ENCODE measurements at places on chromosomes 12 and 14. TPM values are rescaled to one million over a fixed set of nuclear protein-coding genes. Genes with fewer than 3 reads are reported as not detected.

GRCh38 chr12:105423921-105424320 is 93.4 kb downstream of the C12orf75 start:
- no peak for DNase-seq

GRCh38 chr12:63782466-63782865 is 2.8 kb downstream of the RXYLT1 start:
- DNase-seq = no peak

DNA sequence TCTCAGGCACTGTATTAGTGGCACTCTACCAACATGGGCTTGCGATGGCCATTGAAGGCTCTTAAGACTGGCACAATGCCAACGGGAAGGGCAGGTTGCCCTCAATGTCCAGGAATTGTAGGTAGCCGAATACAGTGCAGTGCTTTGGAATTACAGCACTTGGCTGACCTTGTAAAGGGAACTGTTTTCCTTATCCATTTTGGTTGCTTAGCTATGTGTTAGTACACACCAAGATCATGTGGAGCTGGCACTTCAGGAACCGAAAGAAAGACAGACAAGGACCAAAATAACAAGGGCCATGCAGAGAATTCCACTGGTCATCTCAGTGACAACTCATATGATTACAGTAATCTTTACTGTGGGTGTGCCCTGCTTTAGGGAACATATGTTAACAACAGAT is 72.7 kb downstream of the DYRK2 start:
- no peak for DNase-seq

GRCh38 chr14:88749139-88749538 is 43.6 kb downstream of the EML5 start:
- DNase-seq = no peak

- no peak for DNase-seq
Observed at GRCh38 chr14:84074626-84075025, 1455.3 kb upstream of the FLRT2 start.

DNA sequence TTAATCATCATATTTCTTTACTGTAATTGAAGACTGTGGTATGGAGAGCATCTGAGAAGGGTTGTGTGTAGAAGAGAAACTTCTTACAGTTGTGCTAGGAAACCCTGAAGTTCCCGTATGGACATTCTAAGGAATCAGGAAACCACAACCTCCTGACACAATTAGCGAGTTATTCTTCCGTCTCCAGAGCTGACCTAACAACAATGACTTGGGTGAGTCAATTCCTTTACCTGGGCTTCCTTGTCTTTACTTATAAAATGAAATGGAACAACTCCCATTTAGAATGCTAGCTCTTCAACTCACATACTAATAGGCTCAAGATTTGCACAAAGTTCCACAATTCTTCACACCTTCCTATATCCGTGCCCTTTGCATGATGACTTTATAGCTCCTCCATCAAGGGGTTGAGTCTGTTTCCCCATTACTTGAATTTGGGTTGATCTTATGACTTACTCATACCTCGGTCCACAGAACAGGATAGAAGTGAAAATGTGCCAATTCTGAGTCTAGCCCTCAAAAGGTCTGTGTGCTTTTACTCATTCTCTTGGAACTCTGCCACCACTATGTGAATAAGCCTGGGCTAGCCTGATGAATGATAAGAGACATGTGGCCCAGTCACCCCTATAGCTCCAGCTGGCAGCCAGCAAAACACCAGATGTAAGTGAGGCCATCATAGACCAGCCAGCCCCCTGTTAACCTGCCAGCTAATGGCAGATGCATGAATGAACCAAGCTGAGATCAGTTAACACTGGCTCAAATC is 459.4 kb downstream of the ETNK1 start:
- DNase-seq = no peak

Gene TTC9
- 10.9 TPM for polyA plus RNA-seq

DNA sequence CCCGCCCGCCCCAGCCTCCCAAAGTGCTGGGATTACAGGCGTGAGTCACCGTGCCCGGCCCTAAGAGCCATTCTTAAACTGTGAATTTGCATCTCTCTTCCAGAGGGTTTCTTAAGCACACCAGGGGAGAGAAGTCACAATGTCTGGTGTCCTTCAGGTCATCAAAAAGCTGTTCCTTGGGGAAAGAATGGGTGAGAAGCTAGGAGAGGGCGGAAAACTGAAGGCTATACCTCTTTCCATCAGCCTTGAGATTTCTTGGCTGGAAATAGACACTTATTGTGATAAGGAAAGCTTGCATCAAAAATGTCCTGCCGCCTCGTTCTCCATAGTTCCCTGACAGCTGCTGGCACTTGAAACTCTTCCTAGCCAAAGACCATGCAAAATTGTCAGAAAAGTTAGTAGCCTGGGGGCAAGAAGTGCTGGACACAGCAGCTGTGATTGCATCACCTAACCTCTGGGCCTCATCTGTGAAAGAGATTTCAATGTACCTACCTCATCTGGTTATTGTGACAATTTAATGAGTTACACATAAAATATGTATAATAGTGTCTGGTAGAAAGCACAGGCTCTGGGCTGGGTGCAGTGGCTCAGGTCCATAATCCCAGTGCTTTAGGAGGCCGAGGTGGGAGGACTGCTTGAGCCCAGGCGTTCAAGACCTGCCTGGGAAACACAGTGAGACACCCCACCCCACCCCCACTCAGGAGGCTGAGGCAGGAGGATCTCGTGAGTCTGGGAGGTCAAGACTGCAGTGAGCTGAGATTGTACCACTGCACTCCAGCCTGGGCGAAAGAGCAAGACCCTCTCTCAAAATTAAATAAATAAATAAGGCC is 9.7 kb upstream of the UBC start:
- DNase-seq = no peak

GRCh38 chr12:127425474-127425873 is 841.5 kb upstream of the TMEM132C start:
- DNase-seq = no peak

DNA sequence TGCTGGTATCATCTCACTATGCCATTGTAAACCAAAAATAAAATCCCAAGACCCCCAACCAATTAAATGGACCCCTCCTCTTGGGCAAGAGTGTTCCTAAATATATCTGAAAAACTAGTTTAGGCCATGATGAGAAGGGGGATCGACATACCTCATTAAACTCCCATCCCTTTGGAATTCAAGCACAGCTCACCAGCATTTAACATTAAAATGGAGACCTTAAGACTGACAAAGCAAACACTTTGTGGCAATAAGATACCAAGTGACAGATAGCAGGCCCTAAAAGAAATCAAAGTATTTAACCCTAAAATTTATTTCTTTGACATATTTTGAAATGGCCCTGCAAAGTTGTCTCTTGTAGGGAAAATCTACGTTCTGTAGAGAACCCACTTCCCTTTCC is 387.9 kb downstream of the KCNH5 start:
- no peak for DNase-seq

DNA sequence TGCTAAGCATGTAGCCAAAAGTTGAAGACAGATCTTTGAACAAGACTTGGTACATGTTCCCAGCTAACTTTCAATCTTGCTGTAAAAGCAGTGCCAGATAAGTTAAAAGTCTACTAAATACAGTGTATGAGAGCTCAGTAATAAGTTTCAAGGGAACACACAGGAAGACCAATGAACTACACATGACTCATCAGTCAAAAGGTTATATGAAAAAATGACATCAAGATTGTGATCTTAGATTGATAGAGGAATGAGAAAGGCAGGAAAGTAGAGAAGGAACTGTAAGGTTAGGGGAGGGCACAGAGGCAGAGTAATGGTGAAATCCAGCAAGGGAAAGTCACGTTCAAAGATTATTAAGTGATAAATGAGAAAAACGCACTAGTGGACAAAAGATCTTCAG is 249.9 kb upstream of the FLRT2 start:
- no peak for DNase-seq

DNA sequence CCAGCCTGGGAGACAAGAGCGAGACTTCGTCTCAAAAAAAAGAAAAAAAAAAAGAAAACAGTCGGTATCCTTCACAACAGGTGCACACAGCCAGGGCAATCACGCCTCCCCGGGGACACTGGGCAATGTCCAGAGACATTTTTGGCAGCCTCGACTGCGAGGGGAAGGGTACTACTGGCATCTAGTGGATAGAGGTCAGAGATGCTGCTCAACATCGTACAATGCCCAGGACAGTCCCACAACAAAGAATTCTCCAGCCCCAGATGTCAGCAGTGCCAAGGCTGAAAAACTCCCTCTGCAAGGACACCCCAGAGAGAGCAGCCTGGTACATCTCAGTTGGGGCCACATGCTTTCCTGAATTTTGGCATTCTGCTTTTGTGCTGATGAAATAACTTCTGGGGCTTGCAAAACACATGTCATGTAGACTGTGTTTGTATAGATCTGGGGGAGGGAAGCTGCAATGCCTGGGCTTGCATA is 21.5 kb downstream of the ALDH2 start:
- no peak for DNase-seq

Gene PLA2G1B
- not detected for polyA plus RNA-seq

- no peak for DNase-seq
Observed at GRCh38 chr12:113647048-113647447, 175.4 kb upstream of the LHX5 start.

Gene MEG3
- 6,363 TPM for polyA plus RNA-seq

DNA sequence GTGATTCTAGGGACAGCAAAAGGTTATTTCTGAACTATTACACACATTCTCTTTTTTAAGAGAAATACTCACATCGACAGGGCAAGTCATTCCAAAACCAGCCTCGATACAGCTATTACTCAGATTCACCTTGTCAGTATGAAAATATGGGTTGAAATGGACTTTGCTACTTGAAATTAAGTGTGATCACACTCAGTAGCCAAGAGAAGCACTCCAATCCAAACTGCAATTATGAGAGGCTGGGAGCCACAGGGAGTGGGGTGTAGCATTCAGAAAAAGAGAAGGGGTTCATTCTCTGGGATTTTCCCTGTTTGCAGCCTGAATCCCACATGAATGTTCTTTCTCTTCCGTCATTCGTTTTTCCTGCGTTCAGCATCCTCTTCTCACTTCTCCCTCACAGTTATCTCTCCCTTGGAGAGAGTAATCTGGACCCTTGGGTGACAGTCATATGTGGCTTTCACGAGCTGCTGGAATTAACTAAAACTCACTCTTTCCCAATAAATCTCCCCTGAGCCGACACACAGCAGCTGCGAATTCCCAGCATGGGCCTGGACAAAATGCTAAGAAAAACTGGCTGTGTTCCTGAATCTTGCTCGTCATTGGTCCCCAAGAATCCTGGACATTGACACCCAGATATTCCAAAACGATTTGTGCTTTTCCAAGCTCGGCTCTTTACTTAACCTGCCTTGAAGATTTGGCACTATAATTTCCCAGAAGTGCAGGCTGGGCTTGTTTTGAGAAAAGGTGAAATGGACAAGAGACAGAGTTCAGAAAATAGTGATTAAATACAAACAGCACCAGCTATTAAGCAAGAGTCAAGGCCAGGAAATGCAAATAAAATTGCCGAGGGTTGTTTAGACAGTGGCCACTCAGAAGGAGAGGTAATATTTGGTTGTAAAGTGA is 199.5 kb upstream of the PLEKHG7 start:
- no peak for DNase-seq

GRCh38 chr14:60346706-60347105 is 97.7 kb downstream of the PPM1A start:
- no peak for DNase-seq

GRCh38 chr12:15179672-15180071 is 41.5 kb downstream of the RERG start:
- DNase-seq = no peak

Gene P2RX7
- polyA plus RNA-seq = 1.0 TPM

GRCh38 chr12:43957732-43958372 is 122.0 kb downstream of the TMEM117 start:
- peak; percentile 34 for DNase-seq

- DNase-seq = no peak
Observed at GRCh38 chr14:49401373-49401772, 184.8 kb downstream of the RPS29 start.

GRCh38 chr14:95286645-95287044 is 33.1 kb downstream of the CLMN start:
- DNase-seq = no peak

Gene SLC39A2
- not detected for polyA plus RNA-seq

GRCh38 chr14:25094171-25094907 is 44.4 kb upstream of the STXBP6 start:
- DNase-seq = no peak

- DNase-seq = no peak
Observed at GRCh38 chr14:89384023-89384422, 33.0 kb downstream of the FOXN3 start.

Gene CARMIL3
- polyA plus RNA-seq = 0.18 TPM

- no peak for DNase-seq
Observed at GRCh38 chr12:12681061-12681765, 14.8 kb downstream of the GPR19 start.

Gene ITPK1
- polyA plus RNA-seq = 14.5 TPM

DNA sequence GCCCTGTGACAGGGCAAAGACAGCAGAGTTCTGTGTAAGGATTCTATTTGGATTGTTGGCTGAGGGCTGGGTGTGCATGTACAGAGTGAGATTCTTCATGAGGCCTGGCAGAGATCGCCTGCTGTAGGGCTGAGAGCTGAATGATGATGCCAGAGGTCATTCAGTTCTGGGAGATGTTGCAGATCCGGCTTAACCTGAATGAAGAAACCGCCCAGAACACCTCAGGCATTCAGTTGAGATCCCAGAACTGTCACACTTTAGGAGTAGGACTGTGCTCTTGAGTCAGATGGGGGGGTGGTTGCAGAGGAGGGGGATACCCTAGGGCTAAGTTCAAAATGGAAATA is 5.8 kb upstream of the EVL start:
- DNase-seq = no peak

- no peak for DNase-seq
Observed at GRCh38 chr12:21543151-21543550, 17.1 kb downstream of the SPX start.

DNA sequence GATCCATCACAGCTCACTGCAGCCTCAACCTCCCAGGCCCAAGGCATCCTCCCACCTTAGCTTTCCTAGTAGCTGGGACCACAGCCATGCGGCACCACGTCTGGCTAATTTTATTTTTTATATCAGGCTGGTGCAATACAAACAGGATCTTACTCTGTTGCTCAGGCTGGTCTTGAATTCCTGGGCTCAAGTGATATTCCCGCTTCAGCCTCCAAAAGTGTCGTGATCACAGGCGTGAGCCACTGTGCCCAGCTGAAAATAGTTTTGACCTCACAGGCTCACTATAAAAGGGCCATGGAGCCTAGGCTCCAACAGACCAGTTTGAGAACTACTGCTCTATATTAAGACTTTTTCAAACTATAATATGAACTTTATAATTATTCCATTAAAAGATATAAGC is 37.3 kb downstream of the SNX6 start:
- DNase-seq = no peak

DNA sequence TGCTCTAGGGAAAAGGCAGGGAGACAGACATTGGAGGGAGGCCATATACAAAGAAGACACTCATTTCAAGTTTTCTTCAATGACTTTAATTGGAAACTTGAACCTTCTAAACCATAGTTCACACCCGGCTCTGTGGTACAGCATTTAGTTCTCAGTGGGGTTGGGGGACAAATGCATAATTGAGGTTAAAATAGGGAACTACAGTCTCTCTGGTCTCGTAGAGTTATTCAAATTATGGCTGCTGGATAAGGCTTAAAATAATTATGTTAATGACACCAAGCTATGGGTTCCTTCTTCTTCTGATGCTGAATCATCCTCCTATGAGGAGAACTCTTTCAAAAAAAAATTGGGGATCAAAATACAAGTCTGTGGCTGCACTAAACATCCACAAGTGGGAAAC is 3.8 kb upstream of the RPAP3 start:
- no peak for DNase-seq

Gene SLC6A13
- polyA plus RNA-seq = 3.1 TPM

Data from forelimb muscle (tissue), 1 donor.